ENCODE measurements at places on chromosomes 7 and 10.
A peak's percentile ranks its signal among the peaks of the same experiment; 100 is the strongest.

DNA sequence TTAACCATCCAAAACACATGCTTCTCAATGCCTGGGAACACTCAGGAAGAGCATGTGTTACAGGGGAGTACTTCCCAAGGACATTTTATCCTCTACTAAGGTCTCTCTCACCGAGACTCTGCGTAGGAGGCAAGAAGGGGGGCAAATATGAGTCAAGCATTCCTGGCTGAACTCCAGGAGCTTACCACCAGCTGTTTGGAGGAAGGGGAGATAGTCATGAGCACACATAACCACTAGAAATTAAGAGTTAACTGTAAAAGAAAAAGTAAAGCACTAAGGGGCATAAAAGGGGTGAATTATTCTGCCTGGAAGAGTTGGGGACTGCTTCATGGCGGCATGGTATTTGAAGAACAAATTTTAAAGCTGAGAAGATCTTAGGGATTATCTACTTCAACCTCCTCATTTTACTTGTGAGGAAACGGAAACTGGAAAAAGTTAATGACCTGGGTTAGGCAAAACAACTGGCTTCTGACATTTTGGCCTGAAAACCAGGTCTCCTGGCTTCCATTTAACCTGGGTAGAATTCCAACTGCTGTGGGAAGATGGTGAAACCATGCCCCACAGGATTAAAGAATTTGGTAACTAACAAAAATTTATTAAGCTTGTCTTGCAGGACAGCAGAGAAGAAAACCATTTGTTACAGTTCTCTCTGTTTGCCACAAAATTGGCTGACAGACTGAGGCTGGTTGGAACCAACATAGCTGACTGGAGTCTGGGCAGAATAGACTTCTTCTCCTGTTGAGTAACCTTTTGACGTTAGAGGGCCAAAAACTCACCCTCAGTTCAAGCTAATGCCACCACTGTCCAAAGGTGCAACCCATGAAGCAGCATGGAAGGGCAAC is 85.5 kb downstream of the SLC25A13 start:
- DNase-seq: no peak

GRCh38 chr7:105830405-105831301 is 45.7 kb downstream of the ATXN7L1 start:
- DNase-seq: no peak

DNA sequence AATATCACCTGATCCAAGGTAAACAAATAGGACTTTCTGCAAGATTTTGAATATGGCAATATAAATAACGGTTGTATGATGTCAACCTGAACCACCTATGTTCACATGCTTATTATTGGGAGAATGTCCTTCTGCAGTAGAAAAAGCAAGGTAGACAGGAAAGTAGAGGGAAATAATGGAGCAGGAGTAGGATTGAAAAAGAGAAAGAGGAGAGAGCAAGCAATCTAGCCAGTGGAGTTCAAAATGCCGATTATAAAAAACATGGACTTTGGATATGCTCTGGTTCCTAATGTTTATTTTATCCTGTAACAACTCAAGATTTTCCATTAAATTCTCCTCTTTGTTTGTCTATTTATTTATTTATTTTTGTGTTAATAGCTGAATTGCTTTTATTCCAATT is 878.0 kb upstream of the KCND2 start:
- no peak for DNase-seq

DNA sequence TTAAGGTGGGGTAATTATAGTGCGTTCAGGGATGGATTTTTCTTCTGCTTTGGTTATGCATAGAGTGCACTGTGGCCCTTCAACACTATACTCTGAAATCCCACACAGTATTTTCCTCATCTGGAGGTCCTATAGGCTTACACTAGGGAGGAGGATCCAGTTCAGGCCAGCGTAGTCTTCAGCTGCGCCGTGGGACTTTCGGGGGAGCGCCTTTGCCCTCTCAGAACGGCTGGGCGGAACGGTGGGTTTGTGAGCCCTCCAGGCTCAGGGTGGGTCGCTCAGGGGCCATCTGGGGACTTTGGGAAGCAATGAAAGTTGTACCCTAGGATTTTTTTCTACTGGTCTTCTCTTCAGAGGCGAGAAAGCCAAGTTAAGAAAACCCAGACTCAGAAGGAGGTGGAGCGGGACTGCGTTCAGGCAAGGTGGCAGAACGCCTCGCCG is 652 bp upstream of the VPS26A start:
- DNase-seq: no peak

DNA sequence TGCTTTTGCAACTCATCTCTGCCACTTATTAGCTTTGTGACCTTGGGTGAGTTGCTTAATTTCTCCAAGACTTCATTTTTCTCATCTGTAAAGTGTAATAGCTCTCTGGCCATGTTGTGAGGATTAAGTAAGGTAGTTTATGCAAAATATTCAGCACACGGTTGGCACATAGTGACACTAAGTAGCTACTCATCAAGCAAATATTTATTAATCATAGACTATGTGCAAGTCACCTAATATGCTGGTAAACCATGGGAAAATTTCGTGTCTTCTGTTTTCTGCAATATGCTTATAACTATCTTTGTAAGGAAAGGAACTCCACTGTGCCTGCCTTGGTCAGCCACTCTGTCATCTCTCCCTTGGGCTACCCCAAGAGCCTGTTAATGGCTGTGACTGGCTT is 50.3 kb upstream of the EGR2 start:
- no peak for DNase-seq

DNA sequence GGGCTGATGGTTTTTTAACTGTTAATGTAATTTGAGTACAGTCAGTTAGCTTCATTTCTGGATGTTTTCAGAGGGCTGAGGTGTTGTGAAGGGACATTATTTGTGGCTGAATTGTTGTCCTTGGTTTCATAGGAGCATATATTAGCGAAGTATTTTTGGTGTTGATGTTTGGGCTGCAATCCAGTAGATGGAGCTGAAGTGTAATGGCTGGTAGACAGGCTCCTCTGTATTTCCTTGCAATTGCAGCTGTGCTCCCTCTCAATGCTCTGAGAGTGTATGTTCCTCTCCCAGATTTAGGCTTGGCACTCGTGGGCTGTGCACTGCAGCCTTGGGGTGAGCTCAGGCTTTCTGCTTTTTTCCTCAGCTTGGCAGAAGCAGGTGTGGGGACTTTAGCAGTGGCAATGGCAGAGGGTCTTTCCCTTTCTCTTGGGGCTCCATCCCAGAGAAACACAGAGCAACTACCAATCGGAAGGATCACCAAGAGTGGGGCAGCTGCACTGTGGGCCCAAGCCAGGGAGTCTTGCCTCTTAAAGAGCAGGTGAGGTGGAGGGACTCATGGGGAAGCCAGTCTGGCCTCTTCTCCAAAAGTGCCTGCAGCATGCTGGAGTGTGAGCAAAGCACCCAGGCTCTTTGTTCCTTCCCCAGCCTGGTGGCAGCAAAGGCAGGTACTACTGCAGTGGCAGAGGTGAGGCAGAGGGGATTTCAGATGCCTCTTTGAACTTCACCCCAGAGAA is 544.4 kb downstream of the SH2D4B start:
- DNase-seq: no peak

GRCh38 chr10:126798649-126799048 is 106.6 kb upstream of the DOCK1 start:
- no peak for DNase-seq

DNA sequence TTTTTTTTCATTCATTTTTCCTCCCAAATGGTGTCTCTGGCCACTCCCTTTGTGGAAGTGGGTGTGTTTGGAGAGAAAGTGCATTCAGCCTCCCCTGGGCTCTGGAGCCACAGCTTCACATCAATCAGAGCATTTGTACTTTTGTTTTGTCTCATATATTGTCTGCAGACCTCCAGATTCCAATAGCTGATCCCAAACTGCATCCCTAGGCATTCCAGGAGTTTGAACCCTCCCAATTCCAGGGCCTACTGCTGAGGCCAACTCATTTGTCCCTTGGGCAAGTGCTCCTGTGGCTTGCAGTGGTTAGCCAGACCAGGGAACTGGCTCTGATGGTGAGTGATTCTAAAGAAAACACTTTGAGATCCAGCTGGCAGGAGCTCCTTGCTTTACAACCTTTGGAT is 163.3 kb downstream of the IPMK start:
- DNase-seq: no peak

- DNase-seq: peak; percentile 32
These were observed 8.1 kb downstream of the TASOR2 start for GRCh38 chr10:5692461-5693358.
